ENCODE measurements at places on chromosomes 6 and 20.
A peak's percentile ranks its signal among the peaks of the same experiment; 100 is the strongest.

DNA sequence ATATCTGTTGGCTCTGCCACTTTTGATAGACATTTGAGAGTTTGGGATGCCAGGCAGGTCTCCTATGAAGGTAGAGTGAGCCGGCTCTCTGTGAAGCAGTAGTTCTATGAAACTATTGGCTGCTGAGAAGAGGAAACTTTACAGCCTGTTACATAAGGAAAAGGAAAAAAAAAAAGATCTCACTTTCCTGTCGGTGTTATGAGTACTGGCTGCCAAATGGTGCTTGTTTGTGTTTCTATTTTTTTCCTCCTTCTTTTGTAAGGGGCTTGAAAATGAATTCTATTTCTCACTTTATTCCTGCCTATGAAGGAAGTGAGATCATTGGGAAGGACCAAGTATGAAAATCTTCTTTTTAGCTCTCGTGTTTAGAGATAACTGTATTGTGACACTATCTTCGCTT lies 73.1 kb upstream of the CLDN20 start:
- no peak for DNase-seq

- no peak for DNase-seq
Observed at GRCh38 chr20:43586641-43587040, 4.1 kb upstream of the IFT52 start.

DNA sequence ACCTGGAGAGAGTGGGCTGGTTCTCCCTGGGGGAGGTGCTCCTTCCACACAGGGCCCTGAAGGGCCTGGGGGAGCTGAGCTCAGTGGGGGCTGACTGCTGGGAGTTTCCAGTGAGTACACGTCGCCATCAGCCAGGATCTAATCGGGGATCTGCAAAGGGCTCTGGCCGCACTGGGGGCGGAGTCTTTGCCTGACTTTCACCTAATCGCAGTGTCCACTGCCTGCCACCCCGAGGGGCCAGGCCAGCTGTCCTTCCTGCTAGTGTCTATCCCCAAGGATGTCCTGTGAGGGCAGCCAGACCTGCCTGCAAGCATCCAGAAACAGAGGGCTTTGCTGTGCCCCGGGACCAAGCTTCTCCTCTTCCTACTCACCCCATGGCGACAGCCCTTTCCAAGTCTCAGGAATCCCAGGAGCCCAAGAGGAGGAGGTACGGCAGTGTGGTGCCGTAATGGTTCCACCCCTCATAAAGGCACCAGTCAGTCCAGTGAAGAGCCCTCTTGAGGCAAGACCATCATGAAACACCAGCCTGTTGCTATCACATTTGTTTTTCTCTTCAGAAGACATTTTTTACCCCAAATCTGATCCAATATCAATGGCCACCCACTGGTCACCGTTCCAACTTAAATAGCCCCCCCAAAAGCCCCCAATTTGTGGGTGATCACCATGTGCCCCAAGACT lies 243.1 kb upstream of the ECI2 start:
- DNase-seq = no peak

DNA sequence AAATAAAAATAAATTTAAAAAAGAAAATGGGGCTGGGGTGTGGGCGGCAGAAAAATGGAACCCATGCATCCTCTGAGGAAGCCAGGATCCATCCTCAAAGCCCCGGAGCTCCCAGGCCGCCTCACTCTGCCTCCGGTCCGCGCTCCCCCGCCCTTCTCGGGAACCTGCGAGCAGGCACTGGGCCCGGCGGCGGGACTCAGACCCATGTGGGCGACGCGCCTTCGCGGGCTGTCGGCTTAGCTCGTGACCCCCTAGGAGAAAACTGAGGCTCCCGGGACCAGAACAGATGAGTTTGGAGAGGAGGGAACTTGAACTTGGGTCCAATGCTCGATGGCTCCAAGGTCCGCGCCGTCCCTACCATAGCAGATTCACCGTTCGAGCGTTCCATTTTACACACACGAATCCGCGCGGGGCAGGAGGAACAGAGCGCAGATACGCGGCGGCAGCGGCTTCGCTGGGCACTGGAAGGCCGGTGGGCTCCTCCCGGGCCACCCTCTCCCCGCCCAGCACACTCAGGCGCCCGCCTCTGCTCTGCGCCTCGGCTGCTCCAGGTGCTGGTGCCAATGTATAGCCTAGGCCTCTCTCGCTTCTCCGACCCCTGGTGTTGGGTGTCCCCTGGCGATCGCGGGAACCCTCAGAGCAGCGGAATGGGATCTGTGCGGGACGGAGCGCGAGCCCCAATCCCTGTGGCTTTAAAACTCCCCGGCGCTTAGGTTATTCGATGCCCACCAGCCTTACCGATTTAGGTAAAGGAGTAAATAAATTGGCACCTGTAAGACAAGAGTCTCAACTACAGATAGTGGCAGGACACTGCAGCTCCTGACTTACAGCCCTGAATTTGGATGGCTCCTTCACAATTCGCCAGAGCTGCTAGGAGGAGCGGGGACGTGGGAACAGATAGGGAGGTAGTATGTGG lies 39.2 kb downstream of the DPPA5 start:
- DNase-seq = no peak

GRCh38 chr6:158536891-158537798 lies 22.7 kb upstream of the TMEM181 start:
- no peak for DNase-seq

DNA sequence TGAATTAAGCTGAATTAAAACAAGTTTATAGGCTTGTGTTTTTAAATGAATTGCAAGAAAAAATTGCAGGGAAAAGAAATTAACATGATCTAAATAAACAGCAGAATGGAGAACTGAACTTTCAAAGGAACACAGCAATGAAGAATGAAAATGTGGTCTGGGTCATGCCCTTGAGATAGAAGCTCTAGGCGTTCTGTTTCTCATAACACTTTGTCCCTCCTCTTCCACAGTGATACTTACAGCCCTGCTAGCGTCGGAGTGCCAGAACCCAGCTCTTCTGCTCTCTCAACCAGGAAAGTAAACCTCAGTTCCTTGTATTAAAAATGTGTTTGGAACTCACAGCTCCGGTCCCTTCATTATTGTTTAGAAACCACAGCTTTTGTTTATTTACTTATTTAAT lies 11.4 kb downstream of the HMGCLL1 start:
- no peak for DNase-seq

DNA sequence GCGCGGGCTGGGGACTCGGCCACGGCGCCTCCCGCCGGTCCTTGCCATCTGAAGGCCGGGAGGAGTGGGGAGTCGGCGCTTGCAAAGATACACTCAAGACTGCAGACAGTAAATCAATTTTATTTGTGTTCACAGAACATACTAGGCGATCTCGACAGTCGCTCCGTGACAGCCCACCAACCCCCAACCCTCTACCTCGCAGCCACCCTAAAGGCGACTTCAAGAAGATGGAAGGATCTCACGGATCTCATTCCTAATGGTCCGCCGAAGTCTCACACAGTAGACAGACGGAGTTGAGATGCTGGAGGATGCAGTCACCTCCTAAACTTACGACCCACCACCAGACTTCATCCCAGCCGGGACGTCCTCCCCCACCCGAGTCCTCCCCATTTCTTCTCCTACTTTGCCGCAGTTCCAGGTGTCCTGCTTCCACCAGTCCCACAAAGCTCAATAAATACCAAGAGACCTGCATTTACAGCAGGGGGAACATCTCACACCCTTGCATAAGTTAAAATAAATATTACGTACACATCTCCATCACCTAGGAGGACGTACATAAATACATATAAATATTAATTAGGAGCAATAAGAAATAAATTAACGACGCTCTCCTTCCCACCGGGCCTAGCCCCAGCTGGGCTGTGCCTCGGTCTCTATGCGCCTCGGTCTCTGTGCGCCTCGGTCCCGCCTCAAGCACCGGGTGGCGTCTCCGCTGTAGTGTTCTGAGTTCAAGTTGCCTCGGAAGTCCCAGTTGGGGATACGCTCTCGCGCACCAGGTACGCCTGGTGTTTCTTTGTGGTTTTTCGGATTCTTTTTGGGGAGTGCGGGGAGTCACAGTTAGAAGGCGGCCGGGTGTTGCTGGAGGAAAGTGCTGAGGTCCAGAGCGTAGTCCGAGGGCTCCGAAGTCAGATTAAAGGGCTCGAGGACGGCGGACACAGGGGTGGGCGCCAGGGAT lies 889 bp upstream of the FLOT1 start:
- no peak for DNase-seq

GRCh38 chr6:25448965-25449538 lies 169.9 kb downstream of the CARMIL1 start:
- DNase-seq = no peak

- DNase-seq = no peak
Observed at GRCh38 chr6:106757267-106757666, 127.9 kb downstream of the QRSL1 start.

- no peak for DNase-seq
Observed at GRCh38 chr6:11431455-11431937, 106.1 kb upstream of the TMEM170B start.

DNA sequence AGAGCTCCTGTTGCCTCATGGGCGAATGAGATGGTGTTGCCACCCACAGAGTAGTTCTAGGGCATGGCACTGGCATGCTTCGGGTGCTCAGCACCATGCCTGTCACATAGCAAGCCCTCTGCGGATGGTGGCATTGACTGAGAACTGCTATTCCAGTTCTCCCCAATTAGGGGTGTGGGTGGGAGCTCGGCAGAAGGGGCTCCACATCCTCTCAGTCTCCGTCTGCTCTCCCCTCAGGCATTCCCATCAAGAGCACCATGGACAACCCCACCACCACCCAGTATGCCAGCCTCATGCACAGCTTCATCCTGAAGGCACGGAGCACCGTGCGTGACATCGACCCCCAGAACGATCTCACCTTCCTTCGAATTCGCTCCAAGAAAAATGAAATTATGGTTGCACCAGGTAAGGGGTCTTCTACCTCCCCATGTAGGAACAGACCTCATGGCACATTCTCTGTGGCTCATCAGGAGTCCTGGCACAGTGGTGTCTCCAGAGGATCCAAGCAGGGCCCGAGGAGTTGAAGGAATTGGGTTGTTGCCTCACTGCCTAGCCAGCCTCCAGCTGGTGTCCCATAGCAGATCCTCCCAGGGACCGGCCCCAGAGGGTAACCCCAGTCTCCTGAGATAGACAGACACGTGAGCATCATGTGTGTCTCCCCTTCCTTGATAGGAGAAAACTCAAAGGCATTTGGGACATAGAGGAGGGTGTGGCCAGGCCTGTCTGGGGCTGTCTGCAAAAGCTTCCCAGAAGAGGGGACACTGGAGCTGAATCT lies 18.4 kb downstream of the DYNLRB1 start:
- no peak for DNase-seq

- DNase-seq = no peak
Observed at GRCh38 chr20:63577317-63577894, 3.4 kb upstream of the HELZ2 start.

- no peak for DNase-seq
Observed at GRCh38 chr20:5919626-5920544, 30.4 kb downstream of the TRMT6 start.

- peak; percentile 66 for DNase-seq
Observed at GRCh38 chr6:149317644-149318571, at the start of gene TAB2. Gene TAB2, plus strand, starts transcription at chr6:149317712. Its CDS starts 52,286 bp downstream, at chr6:149369998.

DNA sequence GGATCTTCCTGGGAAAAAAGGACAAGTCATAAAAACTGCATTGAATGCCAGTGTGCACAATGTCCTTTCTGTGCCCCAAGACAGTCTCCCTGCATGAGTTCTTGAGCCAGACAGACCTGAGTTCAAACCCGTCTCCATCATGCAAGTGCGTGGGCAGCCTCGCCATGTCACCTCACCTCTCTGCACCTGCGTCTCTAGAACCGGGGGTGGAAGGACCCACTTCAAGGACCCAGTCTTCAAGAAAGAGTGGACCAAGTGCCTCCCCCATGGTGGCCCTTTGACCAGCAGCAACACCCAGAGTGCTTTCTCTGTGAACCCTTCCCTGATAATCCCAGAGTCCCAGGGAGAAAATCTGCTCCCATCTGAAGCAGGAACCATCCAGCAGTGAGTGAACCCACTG lies 23.5 kb upstream of the ANGPT4 start:
- DNase-seq = no peak

GRCh38 chr20:25011261-25011660 lies 18.7 kb upstream of the APMAP start:
- DNase-seq = no peak

GRCh38 chr6:25883536-25883935 lies 9.5 kb upstream of the SLC17A3 start:
- no peak for DNase-seq

DNA sequence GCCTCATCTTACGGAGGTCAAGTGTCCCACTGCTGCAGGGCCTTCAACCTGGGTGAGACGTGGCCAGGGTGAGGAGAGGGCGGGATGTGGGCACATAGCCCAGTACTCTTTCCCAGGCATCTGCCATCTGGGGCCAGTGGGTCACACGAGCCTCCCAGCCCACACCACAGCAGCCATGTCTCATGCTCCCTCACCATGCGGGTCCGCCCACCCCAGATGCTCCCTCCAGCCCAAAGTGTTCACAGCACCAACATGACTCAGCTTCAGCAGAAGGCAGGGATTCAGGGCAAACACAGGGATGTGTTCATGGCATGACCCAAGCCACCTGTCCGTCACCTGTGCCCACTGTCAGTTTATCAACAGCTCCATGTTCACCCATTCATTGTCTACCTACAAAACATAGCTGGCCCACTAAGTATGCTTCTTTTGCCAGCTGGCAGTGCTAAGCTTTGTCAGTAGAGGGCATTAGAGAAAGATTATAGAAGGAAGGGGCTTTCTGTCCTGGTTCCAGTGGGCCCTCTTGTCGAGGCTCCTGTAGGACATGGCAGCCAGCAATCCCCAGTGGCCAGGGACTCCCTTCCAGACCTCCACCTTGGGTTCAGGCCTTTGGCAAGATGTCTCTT lies 109.2 kb downstream of the FOXF2 start:
- DNase-seq = no peak

DNA sequence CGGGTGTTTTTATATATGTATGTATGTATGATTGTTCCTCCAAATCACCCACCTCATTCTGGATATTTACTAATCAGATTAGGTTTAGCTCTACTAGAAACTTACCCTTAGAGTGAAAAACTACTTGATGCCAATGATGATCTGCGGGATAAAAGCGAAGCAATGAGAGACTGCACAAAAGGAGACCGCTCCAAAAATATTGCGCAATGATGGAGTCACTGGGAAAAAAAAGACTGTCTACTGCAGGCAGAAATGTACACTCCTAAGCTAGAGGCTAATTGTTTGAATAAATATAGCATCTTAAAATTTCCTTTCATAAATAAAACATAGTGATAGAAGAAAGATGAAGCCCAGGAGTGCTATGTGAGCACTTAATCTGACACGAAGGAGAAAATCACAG lies 7.3 kb downstream of the RAB32 start:
- no peak for DNase-seq

DNA sequence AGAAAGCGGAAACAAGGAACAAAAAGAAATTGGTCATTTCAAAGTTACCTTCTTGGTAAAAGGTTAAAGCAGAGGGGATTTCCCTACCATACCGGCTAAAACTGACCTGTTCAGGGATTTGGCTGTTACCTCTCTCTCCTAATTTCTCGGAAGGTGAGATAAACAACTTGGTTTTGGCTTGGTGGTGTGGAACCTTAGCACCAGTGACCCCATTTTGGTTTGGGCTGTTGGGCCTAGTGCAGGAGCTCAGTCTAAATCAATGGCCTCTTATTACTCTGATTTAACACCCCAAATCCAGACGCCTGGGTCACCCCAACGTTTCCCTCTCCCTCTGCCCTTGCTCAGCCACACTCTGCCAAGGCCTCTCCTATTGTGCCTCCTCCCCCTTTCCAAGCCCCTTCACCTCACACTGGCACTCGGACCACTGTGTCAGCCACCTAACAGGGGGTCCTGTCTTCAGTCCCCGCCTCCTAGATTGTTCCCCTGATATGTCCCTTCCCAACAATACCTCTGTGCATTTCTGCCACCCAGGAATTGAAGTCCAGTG lies 8.3 kb downstream of the NCR2 start:
- DNase-seq = no peak

- DNase-seq = no peak
Observed at GRCh38 chr20:5667705-5668528, 82.3 kb upstream of the SHLD1 start.
